ENCODE measurements at places on chromosomes 7 and 10.

- DNase-seq: no peak
Measured at GRCh38 chr10:43781480-43782361, 133.0 kb upstream of the ZNF32 start.

- no peak for DNase-seq
Measured at GRCh38 chr7:39824456-39825200, 125.4 kb upstream of the CDK13 start.

DNA sequence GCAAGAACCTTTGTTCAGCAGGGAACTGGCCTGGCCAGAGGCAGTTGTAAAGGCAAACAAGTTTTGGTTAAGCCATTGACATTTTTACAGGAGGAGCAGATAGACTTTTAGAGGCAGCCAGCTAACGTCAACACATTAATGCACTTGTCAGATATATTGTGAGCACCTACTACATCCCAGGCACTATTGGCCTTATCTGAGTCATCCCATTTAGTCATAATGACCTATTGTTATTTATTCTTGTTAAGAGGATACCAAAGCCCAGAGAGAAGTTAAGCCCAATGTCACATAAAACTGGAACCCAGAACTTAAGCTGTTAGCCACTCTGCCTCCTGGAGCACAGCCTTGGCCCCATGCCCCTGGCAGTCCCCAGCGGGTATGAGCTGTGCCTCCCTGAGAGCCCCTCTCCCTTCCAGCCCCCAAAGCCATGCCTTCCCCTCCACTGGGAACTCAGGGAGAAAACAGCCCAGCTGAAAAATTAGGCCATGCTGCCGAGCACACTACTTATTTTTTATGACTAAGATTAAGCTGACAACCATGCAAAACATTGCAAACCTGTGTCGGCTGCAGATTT lies 32.7 kb upstream of the TRIM8 start:
- no peak for DNase-seq

- DNase-seq: no peak
Measured at GRCh38 chr10:128078136-128078969, 47.9 kb downstream of the MKI67 start.

- no peak for DNase-seq
Measured at GRCh38 chr10:125738206-125738605, 18.7 kb downstream of the EDRF1 start.

GRCh38 chr7:150947241-150947745 lies 30.8 kb downstream of the KCNH2 start:
- no peak for DNase-seq

All from T1000 (cell line).